ENCODE measurements at places on chromosomes 12 and 14.
A peak's percentile ranks its signal among the peaks of the same experiment; 100 is the strongest.

DNA sequence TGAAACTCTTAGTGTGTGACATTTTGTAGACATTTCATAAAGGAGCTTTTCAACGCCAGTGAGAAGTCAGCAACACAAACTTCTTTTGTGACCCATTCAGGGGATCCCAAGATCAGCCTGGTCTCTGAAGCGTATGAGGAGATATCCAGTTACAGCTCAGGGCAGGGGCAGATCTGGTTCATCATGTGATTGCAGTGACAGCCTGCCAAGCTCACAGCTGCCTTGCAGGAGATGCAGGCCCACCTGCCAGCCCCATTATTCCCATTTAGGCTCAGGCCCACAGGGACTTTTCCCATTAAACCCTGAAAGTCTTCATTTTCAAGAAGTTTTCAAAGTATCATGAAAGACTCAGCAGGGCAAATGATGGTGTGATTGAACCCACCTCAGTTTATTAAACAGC lies 38.3 kb downstream of the SRGAP1 start:
- peak; percentile 71 for DNase-seq

DNA sequence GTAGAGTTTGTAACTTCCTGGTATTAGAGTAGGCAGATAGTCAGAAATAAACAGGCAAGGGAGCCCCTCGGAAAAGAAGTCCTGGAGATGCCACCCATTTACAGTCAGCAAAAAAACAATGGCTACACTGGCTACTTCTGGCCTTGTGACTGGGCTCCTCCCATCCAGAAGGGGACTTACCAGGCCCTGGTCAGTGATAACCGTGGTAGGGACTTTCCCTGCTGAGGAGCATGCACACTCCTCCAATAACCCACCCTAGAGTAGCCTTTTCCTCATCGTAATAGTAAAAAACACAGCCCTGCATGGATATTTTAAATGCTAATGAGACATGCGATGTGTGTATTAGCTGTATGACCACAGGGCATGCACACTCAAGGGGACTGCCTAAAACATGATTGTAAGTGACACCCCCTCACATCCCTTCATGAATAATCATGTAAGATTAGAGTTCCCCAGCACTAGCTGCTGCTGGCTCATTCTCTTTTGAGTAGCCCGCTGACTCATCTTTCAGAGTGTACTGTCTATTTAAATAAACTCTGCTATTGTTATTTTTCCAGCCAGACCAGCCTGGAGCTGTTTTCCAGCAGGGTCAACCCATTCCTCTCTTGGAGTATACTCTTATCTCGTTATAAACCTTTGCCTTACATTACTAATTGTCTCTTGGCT lies 413.8 kb upstream of the TMTC1 start:
- DNase-seq = no peak

DNA sequence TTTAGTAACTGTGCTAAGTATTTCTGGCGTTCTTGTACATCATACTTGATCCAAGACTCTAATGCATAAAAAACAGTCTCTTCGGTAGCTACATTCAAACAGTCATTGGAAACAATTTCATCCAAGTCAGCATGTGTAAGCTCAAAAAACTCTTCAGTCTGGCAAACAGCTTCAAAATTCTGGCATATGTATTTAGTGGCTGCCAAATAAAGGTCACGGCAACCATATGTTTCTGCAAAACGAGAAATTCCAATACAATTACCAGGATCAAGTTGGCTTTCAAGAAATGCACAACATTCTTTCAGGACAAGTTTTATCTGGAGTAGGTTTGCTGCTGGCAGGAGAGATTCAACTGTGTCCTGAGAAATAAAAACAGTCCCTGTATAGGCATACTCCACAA lies 16.5 kb downstream of the KLHL28 start:
- no peak for DNase-seq

- no peak for DNase-seq
Measured at GRCh38 chr12:90945070-90945649, 9.8 kb downstream of the CCER1 start.

All from renal pelvis (tissue), 12 donors.